Activated CD4-positive, alpha-beta T cell treated with anti-CD3 and anti-CD28 coated beads for 1 hour (primary cell): ENCODE measurements at places on chromosomes 12 and 14.

DNA sequence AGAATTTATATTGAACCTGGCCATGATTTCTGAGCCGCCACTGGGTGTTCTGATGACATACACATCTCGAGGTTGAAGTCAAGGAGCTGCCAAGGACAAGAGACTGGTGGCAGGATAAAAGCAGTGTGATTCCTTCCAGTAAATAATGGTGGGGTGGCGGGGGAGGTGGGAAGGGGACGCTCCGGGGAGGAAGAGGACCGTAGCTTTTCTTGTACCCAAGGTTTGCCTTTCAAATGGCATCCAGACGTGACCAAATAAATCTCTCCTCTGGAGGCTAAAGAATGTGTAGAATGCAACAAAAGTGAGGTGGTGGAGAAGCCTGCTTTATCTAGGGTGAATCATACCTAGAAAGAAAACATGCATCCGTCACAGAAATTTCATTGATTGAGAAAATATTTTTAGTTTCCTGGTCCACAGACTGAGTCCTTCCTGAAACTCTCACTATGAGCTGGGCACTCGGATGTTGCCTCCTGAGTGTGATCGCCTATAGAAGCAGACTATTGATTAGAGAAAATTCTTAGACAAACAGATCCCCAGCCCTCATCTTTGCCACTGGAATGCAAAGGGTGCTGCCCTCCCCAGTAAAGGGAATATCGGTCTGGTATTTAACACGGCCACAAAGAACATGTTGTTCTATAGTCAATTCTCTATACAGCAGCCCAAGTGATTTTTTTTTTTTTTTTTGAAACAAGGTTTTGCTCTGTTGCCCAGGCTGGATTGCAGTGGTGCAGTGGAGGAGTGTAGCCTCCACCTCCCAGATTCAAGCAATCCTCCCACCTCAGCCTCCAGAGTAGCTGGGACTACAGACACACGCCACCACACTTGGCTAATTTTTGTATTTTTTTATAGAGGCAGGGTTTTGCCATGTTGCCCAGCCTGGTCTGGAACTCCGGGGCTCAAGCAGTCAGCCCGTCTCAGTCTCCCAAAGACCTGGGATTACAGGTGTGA, 112.1 kb downstream of the DPF3 start:
- no peak for DNase-seq

DNA sequence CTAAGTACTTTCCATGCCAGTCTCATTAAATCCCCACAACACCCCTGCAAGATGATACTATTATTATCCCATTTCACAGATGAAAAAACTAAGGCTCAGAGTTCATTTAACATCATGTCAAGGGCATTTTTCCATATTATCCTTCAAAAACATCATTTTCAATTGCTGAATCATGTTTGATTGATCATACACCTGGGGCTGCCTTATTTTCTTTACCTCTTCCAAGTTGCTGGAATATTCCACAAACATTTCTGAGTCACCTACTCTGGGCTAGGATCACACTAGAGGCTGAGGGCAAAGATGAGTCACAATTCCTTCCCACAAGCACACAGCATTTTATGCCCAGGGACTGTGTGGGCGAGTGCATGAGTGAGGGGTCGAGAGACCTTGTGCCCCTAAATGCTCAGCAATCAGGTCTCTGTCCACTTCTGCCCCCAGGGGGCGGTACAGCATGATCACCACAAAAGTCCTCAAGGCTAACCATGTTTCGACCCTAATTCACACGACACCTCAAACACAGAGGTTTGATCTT, 14.1 kb upstream of the TMEM119 start:
- DNase-seq: peak; percentile 22

- DNase-seq: no peak
These were observed 12.8 kb upstream of the PALS1 start for GRCh38 chr14:67228325-67228984.

- DNase-seq: no peak
These were observed 5.5 kb upstream of the VASH1 start for GRCh38 chr14:76755610-76756370.

- DNase-seq: peak; percentile 45
These were observed 52.2 kb downstream of the ATF7IP start for GRCh38 chr12:14417715-14418114.

GRCh38 chr14:55123101-55123500, 6.0 kb upstream of the LGALS3 start:
- no peak for DNase-seq

DNA sequence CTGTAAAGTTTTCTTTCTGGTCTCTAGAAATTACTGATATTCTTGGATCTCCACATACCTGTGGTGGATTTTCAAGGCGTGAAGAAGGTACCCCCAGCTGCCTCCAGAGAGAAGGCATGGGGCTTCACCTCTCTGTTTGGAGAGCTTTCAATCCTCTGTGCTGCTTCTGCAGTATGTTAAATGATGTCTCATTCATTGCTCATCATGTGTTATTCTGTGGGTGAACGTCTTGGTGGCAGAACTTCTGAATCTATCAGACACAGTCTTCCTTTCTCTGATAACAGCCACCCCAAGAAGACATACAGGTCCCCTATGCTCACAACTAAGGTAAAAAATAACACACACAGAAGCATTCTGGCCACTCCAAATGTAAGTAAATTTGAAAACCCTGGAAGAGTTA, 221.3 kb upstream of the TMEM260 start:
- no peak for DNase-seq

GRCh38 chr14:45185100-45185814, 49.5 kb downstream of the FANCM start:
- no peak for DNase-seq

- DNase-seq: no peak
These were observed 216.2 kb downstream of the PELI2 start for GRCh38 chr14:56334458-56334857.

GRCh38 chr12:62879691-62880090, 55.3 kb downstream of the PPM1H start:
- no peak for DNase-seq

DNA sequence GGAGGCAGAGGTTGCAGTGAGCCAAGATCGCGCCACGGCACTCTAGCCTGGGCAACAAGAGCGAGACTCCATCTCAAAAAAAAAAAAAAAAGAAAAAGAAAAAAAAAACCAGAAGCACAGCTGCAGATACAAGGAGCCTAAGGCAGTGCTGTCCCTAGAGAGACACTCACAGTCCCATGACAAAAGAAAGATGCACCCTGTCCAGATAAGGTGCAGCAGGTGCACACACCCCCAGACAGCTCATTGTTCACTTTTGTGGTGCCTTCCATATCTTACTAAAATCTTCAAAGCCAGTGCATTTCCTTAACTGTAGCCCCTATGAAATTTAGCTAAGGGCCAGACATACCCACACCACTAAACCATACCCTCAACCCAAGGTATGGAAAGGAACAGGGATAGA, 7.7 kb upstream of the NRL start:
- DNase-seq: no peak

DNA sequence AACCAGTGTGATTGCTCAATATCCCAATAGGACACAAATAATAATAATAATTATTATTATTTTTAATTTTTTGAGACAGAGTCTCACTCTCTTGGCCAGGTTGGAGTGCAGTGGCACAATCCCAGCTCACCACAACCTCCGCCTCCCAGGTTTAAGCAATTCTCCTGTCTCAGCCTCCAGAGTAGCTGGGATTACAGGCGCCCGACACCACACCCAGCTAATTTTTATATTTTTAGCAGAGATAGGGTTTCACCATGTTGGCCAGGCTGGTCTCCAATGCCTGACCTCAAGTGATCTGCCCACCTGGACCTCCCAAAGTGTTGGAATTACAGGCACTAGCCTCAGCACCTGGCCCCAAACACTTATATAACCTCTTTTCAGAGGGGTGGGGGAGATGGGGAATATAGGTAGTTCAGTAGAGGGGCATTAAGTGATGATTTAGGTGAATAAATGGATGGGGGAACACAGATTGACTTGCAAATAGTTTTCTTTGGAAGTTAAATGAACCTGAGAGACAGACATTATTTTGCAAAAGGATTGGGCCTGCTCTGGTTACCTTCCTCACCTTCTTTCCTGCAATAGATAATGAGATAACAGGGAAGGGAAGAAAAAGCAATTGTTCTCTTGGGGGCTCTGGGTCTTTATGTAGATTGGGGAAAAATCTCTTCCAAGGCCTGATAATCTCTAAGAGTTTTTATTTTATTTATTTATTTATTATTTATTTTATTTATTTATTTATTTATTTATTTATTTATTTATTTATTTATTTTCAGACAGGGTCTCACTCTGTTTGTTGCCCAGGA, 57.7 kb downstream of the RESF1 start:
- no peak for DNase-seq

GRCh38 chr12:131421509-131422186, 289.2 kb upstream of the SFSWAP start:
- DNase-seq: no peak

- no peak for DNase-seq
These were observed 222.3 kb upstream of the NOVA1 start for GRCh38 chr14:26820138-26820537.

- no peak for DNase-seq
These were observed 151.7 kb downstream of the SLC38A4 start for GRCh38 chr12:46674129-46674528.

DNA sequence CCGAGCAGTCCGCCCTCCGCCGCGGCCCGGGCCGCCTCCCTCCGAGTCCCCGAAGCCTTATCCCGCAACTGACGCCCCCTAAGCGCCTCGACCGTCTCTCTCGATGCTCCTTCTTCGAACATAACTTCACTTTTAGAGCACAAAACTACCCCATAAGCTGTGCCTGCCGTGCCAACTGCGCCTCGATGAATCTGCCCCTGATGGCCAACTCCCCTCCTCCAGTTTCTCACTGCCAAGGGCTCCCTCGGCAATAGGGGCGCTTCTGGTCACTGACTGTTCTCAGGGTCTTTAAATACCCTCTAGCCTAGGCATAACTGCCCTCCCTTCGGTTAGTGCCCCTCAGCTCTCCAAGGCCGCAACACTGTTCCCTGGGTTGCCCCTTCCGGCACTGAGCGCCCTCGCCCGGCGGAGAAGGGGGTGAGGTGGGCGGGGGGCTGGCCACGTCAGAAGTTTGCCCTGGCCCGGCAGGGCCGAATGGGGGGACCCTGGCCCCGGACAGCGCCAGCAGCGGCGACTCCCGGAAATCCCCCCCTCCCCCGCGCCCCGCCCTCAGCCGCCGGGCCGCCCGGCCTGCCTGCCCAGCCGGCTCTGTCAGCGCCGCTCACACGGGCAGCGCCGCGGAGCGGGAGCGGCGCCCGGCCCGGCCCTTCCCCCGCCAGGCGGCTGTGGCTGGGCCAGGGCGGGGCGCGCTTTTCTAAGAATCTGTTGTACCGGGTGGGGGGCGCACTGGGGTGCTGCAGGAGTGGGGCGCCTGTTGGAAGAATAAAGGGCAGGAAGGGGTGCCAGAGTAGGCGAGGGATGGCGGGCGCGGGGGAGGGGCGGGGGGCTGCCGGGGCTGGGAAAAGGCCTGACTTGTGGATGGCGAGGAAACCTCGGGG, 10.6 kb downstream of the RARG start:
- no peak for DNase-seq

- no peak for DNase-seq
These were observed 7.7 kb downstream of the RACGAP1 start for GRCh38 chr12:50017641-50018040.

DNA sequence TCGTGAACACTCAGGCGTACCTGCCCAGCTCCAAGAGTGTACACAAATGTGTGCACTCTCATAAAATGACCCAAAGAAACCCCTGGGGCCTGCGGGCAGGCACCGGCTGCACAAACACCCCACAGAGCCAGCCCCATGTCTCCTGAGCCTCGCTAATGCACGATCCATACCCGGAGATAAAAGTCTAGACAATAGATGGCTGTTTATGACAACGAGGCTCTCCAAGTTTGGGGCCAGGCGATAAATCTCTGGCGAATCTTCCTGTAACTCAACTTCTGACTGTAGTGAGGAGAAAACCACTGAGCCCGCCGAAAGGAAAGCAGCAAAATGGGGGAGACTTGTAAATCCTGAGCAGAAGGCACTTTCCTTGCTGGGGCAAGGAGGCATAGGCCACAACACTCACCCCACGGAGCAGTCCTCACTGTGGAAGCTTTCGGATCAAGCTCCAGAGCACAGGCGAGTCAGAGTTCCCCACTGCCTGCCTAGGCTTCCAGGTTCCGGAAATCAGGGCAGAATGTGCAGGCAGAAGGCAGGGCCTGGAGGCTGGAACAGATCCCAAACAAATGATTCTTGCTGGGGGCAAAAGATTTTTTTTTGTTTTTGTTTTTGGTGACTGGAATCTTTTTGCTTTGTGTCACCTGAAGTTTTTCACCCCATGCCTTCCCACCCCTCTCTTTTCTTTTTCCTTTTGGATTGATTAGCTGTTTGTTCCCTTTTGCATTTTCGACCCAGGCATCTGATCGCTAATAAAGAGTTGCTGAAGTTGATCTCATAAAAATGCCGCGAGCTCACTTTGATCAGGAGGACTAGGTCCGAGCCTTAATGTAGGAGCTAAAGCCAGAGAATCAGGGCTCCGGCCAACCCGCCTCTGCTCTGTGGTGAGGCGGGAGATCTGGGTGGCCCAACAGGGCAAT, 4.5 kb upstream of the HOXC11 start:
- no peak for DNase-seq

GRCh38 chr14:51609955-51610283, 41.8 kb upstream of the FRMD6 start:
- DNase-seq: no peak

DNA sequence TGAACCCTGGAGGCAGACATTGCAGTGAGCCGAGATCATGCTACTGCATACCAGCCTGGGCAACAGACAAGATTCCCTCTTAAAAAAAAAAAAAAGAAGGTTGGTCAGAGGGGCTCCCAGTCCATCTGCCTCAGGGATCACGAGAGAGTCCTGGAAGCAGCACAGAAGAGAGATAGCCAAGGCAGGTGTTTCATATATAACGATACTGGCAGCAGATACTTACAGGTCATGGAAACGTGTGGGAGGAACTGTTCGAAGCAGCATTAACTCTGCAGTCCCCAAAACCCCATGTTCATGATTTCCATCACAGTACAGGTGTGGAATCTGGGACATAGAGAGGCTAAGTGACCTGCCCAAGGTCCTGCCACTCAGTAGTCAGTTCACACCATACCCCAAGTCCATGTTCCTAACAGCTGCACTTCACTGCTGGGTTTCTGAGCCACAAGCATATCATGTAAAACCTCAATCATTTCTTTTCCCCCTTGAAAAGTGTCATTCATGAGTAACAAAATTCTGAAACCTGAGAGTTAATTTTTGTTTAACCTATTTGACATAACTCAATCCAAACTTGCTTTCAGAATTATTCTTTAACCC, 16.7 kb downstream of the CDK2AP1 start:
- no peak for DNase-seq

- no peak for DNase-seq
These were observed 20.7 kb downstream of the NID2 start for GRCh38 chr14:52048116-52048515.

GRCh38 chr12:111121840-111122239, 201.5 kb upstream of the MYL2 start:
- no peak for DNase-seq
